ENCODE measurements at places on chromosomes 3 and 15. TPM values are rescaled to one million over a fixed set of nuclear protein-coding genes. Genes with fewer than 3 reads are reported as not detected.
A peak's percentile ranks its signal among the peaks of the same experiment; 100 is the strongest.

GRAMD1C gene
- total RNA-seq, result 2.6 TPM

NMB gene
- 14.9 TPM for total RNA-seq

PDE12 gene
- total RNA-seq, result 16.2 TPM

TIMP4 gene
- 4.8 TPM for total RNA-seq

THBS1 gene
- total RNA-seq, result 37.1 TPM

ROPN1B gene
- 0.09 TPM for total RNA-seq

DZIP1L gene
- total RNA-seq, result 11.2 TPM

DNA sequence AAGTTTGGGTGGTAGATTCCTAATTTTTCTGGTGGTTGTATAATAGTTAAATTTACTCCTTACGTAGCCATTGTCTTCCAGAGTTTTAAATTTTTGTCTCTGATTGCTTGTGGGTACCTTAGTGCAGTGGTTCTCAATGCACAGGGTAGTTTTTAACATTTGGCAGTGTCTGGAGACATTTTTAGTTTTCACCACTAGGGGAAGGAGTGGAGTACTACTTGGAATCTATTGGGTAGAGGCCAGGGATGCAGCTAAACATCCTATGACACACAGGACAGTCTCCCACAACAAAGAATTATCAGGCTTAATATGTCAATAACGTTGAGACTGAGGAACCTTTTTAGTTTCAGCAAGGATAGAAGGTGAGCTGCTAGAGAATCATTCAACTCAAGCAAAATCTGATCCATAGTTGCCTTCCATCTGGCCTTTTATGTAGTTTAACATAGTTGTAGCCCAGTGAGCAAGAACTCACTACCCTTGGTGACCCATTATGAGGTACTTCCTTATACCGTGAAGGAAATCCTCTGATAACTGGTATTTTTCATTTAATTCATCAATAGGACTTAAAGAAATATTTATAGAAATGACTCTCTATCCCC, 8.6 kb upstream of the STX19 start:
- H3K4me1 ChIP-seq, result no peaks in the 10 kb centered on the region
- no peaks in the 10 kb centered on the region for H3K36me3 ChIP-seq
- no peak for DNase-seq
- no peak overlapping the region for H3K27ac ChIP-seq

- no peaks in the 10 kb centered on the region for H3K36me3 ChIP-seq
- peaks cover 23% of the 10 kb centered on the region for H3K4me1 ChIP-seq
- H3K4me3 ChIP-seq, result no peak overlapping the region
Observed at GRCh38 chr3:45778761-45779201, 17.6 kb downstream of the SLC6A20 start.

GRCh38 chr3:158108445-158108985, 1.4 kb upstream of the RSRC1 start:
- H3K4me1 ChIP-seq, result peaks cover 49% of the 10 kb centered on the region
- no peak for DNase-seq
- H3K4me3 ChIP-seq, result peak overlapping the region; percentile 92
- peaks cover 64% of the 10 kb centered on the region for H3K27me3 ChIP-seq
- no peak overlapping the region for H3K27ac ChIP-seq
- H3K36me3 ChIP-seq, result peaks cover 7% of the 10 kb centered on the region

DNA sequence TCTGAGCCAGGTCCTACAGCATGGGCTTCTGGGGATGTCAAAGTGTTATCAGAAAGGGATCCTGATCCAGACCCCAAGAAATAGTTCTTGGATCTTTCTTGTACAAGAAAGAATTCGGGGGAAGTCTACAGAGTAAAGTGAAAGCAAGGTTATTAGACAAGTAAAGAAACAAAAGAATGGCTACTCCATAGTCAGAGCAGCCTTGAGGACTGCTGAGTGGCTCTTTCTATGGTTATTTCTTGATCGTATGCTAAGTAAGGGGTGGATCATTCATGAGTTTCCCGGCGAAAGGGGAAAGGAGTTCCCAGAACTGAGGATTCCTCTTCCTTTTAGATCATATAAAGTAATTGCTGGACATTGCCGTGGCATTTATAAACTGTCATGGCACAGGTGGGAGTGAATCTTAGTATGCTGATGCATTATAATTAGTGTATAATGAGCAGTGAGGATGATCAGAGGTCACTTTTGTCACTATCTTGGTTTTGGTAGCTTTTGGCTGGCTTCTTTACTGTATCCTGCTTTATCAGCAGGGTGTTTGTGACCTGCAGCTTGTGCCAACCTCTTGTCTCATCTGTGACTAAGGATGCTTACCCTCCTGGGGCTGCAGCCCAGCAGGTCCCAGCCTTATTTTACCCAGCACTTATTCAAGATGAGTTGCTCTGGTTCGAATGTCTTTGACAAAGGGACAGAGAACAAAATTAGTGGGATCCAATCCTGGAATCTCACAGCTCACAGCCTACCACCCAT, 41.0 kb downstream of the CRYGS start:
- no peaks in the 10 kb centered on the region for H3K27me3 ChIP-seq
- no peaks in the 10 kb centered on the region for H3K36me3 ChIP-seq
- peaks cover 13% of the 10 kb centered on the region for H3K4me1 ChIP-seq

DNA sequence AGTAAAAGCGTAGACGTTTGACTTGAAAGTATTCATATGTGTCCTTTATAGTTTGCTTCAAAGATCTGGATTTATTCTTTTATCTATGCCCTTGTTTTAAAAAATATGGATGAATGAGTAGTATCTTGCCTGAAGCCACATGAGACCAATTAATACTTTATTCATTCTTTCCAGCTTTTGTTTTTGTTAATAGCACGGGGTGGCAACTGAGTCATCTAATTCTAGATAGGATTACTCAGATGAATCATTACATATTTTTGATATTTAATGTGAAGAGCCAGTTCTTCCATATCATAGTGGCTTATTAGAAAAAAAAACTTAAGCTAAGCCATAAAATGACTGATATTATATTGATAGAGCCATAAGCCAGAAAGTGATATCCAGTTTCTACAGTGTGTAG, 121.9 kb downstream of the BBX start:
- H3K4me1 ChIP-seq, result peaks cover 30% of the 10 kb centered on the region
- H3K4me3 ChIP-seq, result no peak overlapping the region
- H3K27ac ChIP-seq, result no peak overlapping the region
- peaks cover 20% of the 10 kb centered on the region for H3K36me3 ChIP-seq
- no peak for DNase-seq
- no peaks in the 10 kb centered on the region for H3K27me3 ChIP-seq
